ENCODE measurements at places on chromosomes 12 and 14.

- DNase-seq = no peak
These were observed 117.7 kb upstream of the NCOR2 start for GRCh38 chr12:124684971-124685688.

DNA sequence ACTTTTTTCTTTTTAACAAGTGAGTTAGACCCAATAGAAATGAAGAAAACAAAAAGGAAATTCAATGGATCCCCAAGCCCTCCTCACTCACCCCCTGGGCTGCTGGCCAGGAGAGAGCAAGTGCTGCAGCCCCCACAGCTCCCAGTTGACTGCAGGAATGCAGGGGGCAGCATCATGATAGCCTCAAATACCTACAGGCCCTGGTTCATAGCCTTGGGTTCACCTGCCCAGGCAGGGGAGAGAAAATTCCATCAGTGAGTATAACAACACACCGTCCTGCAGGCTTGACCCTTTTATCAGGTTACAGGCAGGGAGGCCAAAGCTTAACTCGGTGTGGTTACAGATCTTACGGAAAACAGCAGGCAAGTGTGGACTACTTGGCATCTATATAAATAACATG lies 76.3 kb downstream of the PHLDA1 start:
- no peak for DNase-seq

GRCh38 chr12:108613548-108613947 lies 15.7 kb upstream of the TMEM119 start:
- DNase-seq = no peak

DNA sequence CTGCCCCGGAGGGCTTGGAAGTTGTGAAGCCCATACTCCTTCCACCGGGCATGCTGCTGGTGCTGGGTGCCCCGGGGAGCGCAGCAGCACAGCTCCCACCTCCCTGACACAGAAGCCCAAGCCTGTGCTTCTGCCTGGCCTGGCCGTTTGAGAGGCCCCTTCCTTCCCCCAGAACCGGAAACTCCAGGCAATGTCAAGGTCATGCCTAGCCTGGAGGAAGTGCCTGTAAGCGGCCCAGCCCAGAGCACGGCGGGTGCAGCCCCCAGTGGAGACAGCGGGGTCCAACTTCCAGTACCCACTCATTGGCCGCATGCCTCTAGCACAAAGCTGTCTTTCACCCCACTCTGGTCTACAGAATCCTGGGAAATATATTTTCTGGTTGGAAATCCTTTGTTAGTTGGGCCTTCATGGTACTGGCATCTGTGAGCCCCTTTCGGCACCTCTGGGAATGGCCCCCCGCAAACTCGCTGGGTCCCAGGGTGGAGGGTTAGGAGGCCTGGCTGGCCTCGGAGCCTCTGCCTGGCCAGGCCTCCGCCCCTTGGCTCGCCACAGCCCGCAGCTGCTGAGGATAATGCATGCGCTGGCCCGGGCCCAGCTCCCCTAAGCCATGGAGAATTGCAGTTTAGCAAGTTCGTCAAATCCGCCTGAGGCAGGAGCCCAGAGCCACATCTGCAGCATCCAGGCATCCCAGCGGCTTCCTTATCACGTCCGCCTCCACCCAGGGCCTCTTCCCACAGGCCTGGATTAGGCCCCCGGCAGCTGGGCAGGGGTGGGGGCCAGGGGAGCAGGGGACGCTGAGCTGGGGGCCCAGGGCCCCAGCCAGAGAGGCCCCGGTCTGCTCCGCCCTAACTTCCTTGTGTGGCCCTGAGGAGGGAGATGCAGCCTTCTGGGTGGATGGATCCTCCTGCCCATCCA lies 48.9 kb upstream of the DLK1 start:
- DNase-seq = peak; percentile 32

DNA sequence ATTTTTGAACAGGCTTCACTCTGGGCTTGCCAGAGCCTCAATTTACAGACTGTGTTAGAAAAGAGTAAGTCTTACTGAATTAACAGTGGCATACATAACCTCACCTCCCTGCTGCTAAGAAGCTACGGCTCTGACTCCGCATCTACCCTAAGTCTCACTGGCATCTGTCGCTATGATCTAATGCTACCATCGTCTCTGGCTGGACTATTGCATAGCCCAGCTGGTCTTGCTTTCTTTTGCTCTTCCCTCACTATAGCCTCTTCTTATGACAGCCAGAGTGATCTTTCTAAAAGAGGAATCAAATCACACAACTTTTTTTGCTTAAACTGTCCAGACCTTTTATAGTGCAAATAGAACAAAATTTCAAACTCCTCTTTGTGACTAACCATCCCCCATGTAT lies 81.1 kb downstream of the SLC24A4 start:
- no peak for DNase-seq

DNA sequence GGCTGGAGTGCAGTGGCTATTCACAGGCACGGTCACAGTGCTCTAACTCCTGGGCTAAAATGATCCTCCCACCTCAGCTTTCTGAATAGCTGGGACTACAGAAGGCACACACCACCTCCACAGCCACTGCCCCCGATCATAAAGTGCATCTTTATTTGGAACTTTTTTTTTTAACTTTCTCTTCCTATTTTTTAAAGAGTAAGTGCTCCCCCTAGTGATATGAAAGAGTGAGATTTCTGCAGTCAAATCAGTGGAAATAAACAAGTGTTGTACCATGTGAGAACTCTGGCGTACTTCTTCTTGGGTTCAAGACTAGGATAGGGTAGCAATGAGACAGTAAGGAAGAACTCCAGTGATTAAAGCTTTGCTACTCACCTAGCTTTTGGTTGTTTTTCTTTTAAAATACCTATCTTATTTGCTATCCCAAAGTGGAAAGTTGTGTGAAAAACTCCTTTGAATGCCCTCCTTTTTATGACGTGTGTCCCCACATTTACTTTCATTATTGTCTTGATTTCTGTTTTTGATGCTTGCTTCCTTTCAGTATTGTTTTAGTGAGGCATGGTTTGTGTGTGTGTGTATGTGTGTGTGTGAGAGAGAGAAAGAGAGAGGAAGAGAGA lies 6.6 kb downstream of the PPP4R4 start:
- no peak for DNase-seq

GRCh38 chr12:110746550-110746949 lies 3.9 kb upstream of the PPP1CC start:
- no peak for DNase-seq

DNA sequence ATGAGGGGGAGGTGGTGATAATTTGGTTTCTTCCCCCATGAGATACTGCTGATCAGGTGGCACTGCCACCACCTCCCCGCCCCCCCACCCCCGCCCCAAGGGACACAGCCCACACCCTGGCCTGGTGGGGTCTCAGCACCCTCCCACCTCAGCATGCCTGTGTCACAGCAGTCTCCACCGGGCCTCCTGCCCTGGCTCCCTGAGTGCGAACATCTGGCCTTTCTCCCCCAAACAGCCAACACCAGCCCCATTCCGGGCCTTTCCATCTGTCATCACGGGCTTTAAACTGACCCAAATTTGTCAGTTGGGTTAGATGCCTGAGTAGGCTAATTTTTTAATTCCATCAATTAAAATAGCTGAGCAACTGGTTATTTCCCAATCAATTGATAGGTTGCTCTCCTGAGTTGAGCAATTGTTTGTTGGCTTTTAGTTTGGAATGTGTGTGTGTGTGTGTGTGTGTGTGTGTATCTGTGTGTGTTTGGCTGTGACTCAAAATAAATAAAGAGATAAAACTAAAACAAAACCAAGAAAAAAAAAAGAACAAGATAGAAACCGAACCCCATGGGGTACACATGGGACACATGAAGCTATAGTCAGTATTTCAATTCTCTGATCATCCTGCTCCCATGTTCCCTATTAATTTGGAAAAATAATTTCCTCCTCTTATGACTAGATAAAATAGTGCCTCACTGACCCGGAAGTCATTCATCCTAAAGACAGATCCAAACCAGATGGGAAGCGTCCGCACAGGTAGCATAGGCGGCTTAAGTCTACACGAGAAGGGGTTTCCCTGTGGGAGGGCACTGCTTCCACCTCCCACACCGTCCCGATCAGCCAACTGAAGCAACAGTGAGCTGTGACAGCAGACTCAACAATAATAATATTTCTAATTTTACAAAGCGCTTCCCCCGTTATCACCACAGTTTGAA lies 7.4 kb downstream of the SERPINA12 start:
- no peak for DNase-seq

GRCh38 chr12:98423963-98424362 lies 91.4 kb upstream of the TMPO start:
- no peak for DNase-seq

GRCh38 chr12:27192118-27192802 lies 51.8 kb upstream of the STK38L start:
- no peak for DNase-seq

GRCh38 chr12:97216848-97217247 lies 245.8 kb upstream of the RMST start:
- DNase-seq = no peak
